Tibial nerve (tissue), 4 donors: ENCODE measurements at places on chromosomes 12 and 14. TPM values are rescaled to one million over a fixed set of nuclear protein-coding genes. Genes with fewer than 3 reads are reported as not detected.

- DNase-seq = no peak
- H3K4me1 ChIP-seq = no peaks in the 10 kb centered on the region
- no peaks in the 10 kb centered on the region for H3K36me3 ChIP-seq
- H3K4me3 ChIP-seq = no peak overlapping the region
- H3K27ac ChIP-seq = no peak overlapping the region
These were observed 21.9 kb upstream of the SLC15A5 start for GRCh38 chr12:16299403-16299802.

DNA sequence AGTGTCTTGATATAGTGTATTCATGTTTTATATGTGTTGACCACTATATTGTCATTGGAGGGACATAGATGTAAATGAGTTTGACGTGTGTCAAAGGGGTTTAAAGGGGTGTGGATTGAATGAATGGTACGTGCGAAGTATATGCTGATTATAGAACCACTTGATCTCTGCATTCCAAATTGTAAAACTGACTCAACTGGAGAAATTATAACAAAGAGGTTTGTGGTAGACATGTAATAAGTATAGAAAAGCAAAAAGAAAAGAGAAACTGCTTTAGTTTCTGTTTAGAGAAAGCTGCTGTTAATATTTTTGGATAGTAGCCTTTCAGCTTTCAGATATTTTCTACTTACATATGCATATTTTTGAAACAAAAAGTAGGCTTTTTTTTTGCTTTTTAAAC, 8.9 kb upstream of the MYRFL start:
- no peaks in the 10 kb centered on the region for H3K4me1 ChIP-seq
- no peaks in the 10 kb centered on the region for H3K27me3 ChIP-seq
- H3K36me3 ChIP-seq = peaks cover 1% of the 10 kb centered on the region
- no peak overlapping the region for H3K27ac ChIP-seq
- no peak for DNase-seq

DNA sequence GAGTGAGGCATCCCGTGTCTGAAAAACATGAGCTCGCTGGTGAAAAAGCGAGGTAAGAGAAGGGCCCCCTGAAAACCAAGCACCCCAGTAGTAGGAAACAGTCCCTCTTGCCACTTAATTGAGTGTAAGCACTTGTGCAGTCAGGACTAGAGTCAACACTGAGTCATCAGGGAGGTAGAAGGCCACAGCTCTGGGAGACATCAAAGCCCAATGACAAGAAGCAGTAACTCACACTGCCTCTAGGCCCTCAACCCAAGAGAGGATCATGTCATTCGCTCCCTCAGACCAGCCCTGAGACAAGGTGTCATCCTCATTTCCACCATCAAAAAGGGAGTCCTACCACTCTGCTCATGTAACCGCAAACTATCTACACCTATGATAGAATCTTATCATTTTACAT, 17.8 kb downstream of the POMT2 start:
- H3K4me1 ChIP-seq = peaks cover 61% of the 10 kb centered on the region
- no peaks in the 10 kb centered on the region for H3K27me3 ChIP-seq
- no peak overlapping the region for H3K4me3 ChIP-seq
- H3K27ac ChIP-seq = peak overlapping the region; percentile 48

DNA sequence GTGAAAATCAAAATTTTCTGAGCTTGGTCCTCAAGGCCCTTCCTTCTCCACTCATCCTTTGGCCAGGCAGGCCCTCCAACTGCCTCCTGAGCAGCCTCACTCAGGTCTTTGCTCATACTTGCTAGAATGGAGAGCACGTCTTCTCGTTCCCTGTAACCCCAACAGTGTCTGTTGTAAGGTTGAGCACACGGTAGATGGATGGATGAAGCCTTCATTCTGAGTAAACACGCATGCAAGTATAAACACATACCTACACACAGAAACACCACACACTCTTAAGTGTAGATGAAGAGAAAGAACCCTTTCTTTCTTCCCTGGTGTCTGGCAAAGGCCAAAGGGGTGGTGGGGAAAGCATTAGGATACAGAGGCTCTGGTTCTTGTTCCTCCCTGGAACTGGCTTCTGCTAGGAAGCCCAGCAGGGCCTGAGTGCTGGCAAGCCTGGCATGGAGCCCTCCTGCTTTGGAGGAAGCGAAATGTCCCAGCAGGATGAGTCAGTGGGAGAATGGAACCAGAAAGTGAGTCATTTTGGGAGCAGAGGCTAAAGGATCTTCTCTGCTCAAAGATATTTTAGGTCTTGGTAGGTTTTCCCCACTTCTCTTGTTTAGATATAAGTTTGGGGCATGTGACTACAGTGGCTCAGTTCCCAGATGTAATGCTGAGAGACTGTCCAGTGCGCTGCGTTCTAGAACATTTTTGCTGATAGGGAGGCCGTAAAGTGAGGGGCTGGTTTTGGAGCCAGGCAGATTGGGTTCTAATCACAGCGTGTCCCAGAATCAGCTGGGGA, 127.4 kb downstream of the CACNA1C start:
- H3K36me3 ChIP-seq = no peaks in the 10 kb centered on the region
- H3K4me3 ChIP-seq = no peak overlapping the region
- H3K27ac ChIP-seq = no peak overlapping the region

Gene TGM1
- 17.8 TPM for total RNA-seq

Gene SERPINA1
- 13.9 TPM for total RNA-seq
